Gastroesophageal sphincter (tissue), 4 donors: ENCODE measurements at places on chromosomes 1 and 21. TPM values are rescaled to one million over a fixed set of nuclear protein-coding genes. Genes with fewer than 3 reads are reported as not detected.
A peak's percentile ranks its signal among the peaks of the same experiment; 100 is the strongest.

DNA sequence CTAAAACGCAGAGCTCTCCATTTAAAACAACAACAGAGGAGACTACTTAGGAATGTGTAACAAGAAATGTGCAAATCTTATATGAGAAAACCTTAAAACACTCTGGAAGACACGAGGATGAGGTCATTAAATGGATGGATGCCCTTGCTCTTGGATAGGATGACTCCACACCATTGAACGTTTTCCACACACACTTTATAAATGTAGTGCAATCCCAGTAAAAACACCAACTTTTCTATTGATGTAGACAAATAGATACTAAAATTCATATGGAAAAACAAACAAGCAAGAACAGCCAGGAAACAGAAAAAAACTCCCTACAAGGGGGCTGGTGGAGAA lies 18.4 kb upstream of the COL6A1 start:
- ATAC-seq, result no peak

DNA sequence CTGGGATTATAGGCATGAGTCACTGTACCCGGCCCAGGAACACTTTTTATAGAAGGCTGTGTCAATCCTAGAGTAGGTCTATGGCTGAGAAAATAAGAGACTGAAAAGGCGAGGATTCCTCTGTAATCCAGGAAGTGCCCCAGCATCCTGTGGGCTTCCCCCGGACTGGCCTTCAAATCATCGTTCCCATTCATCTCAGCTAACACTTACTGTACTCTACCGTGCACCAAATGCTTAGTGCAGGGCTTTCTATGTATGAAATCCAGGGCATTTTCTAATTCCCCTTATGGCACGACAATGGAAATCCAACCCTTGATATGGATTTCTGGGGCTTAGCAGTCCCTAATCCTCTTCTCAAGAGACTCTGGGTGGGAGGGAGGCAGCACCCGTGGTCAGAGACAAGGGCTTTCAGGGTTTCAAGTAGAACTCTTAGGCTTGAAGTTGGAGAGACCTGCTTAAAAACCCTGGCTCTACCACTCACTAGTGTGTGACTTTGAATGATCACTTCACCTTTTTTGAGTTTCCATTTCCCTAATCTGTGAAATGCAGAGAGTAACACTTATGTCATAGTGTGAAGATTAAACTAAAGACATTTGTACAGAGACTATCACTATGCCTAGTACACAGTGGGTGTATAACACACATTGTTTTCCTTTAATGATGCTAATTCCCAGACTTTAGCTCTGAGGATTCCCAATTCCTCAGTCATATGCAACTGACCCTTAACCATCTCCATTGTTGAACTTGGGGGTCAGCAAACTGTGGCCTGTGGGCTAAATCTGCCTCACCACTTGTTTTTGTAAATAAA lies 20.3 kb downstream of the MECR start:
- no peak for ATAC-seq

GRCh38 chr1:10651389-10651766 lies 145.1 kb downstream of the CASZ1 start:
- ATAC-seq, result no peak

- ATAC-seq, result peak; percentile 4
Observed at GRCh38 chr1:202967684-202968281, 726 bp upstream of the CYB5R1 start.

DNA sequence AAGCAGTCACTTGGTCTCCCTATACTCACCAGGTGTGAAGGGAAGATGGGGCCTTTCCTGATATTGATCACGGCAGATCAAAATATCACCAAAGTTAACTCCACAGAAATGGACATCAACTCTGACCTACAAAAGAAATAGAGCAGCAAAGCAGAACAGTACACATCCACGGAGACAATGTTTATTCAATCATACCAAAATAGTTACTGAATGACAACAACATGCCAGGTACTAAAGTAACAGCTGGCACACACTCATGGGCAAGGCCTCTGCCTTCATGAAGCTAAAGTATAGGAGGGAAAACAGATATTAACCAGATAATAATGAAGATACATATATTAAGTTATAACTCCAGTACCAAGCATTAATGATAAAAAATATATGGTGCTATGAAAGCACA lies 59.2 kb upstream of the RASAL2 start:
- no peak for ATAC-seq

GRCh38 chr1:96515430-96515829 lies 206.2 kb upstream of the PTBP2 start:
- ATAC-seq, result no peak

NCDN gene
- total RNA-seq, result 16.6 TPM
